Activated CD8-positive, alpha-beta memory T cell treated with anti-CD3 and anti-CD28 coated beads, Interleukin-2, amount 10 ng/mL, durations not matched to agents 7 days and 5 days (primary cell): ENCODE measurements at places on chromosomes 13 and 19. TPM values are rescaled to one million over a fixed set of nuclear protein-coding genes. Genes with fewer than 3 reads are reported as not detected.

Gene CACNG8
- not detected for total RNA-seq

Gene NBEA
- total RNA-seq: 0.23 TPM

Gene CADM4
- 0.09 TPM for total RNA-seq

Gene FGF21
- total RNA-seq: not detected

GRCh38 chr19:56085571-56086275, 35.4 kb downstream of the ZNF787 start:
- DNase-seq: no peak

DNA sequence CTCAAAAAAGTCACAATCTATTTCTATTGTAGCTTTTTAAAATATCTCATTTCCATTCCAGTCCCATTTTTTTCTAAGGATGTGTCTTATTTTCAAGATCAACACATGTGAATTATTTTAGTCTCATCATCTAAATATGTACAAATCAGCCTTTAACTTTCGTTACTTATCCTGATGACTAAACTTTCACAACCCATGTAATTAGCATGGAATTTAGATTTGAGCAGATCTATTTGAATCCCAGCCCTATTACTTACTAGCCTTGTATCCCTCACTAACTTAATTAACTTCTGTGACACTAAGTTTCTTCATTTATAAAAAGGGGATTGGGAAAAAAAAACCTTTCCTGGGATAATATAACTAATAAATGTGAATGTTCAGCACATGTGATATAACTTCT, 81.1 kb downstream of the UFM1 start:
- DNase-seq: no peak

Gene CYP4F11
- not detected for total RNA-seq

DNA sequence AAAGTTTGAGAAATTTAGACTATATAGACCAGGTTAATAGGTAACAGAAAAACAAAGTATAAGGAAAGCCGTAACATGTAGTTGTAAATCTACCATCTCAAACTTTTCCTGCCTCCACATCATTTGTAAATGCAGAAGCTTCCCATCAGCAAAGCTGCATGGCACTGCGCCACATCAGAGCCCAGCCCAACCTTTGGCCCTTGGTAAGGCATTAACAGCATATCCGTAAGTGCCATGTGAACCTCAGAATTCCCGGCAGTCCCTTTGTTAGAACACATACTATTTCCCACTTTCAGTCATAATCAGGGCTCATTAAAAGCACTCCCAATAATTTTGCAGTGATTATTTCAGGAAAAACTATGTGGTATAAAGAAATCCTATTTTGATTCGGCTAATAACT, 51.6 kb downstream of the MPHOSPH8 start:
- no peak for DNase-seq

DNA sequence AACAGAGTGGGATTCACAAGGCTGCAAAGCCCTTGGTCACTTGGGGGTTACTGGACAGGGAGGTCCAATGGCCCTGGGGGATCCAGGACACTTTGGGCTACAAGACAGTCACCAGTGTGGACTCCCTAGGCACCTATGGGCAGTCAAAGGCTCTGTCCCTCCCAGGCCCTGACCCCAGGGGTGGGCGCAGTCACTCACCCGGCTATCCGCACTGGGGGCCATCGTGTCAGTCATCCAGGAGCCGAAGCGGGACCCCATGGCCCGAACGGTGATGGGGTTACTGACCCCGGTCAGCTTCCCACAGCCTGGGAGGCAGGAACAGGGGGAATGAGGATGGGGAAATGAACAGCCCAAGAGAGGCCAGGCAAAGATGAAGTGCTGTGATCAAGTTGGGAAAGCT, 21.5 kb downstream of the PIN1 start:
- no peak for DNase-seq

Gene CASP14
- total RNA-seq: not detected

Gene CSNK1A1L
- not detected for total RNA-seq

DNA sequence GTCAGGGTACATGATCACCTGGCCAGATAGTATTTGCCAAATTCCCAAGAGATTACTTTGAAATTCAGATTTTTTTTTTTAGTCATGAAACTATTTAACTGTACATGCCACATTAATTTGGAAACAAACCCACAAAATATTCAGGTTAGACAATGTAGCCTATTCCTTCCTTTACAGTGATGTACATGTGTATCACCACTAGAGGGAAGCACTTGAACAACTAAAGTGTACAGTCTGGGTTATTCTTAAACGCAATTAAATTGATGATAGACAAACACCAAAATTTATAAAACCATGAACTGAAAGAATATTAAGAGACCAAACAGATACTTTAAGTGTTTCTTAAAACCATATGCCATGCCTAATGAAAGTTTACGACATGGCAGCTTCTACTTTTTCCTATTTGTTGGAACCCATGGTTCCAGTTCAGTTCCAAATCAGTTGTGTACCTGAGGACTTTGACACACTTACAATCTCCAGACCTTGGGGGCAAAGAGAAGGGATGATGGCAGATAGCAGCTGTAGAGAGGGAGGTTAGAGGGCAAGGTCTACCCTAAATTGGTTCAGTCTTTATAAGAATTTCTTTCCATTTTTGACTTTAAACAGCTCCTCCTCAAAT, 52.8 kb downstream of the TNFSF13B start:
- DNase-seq: no peak

- no peak for DNase-seq
Observed at GRCh38 chr13:33642374-33643065, 175.4 kb upstream of the RFC3 start.

Gene ZNF460
- total RNA-seq: 67.2 TPM

Gene FFAR3
- total RNA-seq: not detected

- no peak for DNase-seq
Observed at GRCh38 chr13:99681695-99682094, 180.4 kb downstream of the TM9SF2 start.

DNA sequence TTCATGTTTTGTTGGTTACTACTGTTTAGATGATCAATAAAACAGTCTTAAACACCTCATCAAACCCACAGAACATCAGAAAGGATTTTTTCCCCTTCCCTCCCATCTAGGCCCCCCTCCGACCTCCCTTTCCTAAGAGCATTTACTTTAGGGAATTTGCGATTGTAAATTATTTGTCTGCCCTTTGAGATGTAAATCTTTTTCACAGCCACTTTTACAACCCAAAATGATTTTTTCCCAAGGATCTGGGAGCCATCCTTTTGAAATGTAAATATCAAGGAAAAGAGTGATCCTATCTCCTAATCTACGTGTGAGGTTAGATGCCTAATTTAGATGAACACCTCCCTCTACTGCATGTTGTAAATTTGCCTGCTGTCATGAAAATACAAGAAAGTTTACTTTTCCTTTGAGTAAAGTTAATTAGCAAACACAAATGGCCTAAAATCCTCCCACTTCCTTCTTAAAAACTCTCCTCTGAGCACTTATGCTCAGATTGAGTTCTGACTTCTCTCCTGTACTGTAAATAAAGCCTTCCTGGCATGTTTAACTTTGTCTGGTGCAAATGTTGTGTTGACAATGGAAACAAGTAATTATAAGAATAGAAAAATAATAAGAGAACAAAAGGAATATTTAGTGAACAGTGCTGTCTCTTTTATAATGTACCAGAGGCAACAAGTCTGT, 1646.9 kb upstream of the SPRY2 start:
- no peak for DNase-seq

GRCh38 chr13:107466326-107467099, 748.8 kb downstream of the LIG4 start:
- DNase-seq: no peak

GRCh38 chr19:32498648-32499200, 82.3 kb upstream of the PDCD5 start:
- DNase-seq: peak; percentile 53

DNA sequence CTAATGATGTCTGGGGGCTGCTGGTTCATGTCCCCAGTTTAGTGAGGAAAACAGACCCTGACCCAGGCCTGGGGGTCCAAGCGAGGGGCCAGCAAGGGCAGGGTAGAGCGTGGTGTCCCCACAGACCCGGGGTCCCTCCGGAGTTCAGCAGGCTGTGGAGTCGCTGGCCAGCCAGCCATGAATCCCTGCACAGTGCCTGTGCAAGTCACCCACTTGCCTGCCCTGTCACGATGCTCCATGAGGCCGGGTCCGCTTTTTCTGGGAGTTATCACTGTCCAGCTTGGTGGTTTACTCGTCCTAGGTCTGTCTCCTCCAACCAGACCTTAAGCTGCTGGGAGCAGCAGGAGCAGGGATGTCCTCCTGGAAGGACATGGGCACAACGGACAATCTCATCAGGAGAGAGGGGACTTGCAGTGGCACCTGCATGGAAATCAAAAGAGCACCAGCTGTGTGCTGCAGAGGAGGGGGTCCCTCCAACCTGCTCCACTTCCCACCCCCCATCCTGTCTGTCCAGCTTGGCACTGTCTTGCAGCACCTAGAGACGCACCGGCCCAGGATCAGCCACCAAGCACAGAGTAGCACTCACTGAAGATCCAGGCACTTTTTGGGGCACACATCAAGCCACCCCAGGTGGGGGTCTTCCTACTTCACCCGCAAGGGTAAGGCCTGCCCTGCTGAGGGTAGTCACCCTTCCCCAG, 121.8 kb downstream of the URI1 start:
- DNase-seq: no peak

DNA sequence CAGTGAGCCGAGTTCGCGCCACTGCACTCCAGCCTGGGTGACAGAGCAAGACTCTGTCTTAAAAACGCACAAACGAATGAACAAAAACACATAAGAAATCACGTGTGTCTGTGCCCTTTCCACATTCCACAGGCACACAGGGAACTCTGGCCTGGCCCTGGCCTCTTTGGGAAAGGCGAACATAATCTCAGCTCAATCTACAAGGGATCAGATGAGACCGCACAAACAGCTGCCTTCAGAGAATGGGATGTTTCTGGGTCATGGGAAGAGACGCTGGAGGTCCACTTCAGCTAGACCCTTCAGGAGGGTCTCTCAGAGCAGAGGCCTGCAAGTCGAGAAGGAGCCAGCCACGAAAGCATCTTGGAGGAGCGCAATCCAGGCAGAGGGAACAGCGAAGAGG, 6.3 kb upstream of the CRTC1 start:
- DNase-seq: no peak

Gene PGLYRP2
- 0.12 TPM for total RNA-seq

Gene TYROBP
- total RNA-seq: not detected

DNA sequence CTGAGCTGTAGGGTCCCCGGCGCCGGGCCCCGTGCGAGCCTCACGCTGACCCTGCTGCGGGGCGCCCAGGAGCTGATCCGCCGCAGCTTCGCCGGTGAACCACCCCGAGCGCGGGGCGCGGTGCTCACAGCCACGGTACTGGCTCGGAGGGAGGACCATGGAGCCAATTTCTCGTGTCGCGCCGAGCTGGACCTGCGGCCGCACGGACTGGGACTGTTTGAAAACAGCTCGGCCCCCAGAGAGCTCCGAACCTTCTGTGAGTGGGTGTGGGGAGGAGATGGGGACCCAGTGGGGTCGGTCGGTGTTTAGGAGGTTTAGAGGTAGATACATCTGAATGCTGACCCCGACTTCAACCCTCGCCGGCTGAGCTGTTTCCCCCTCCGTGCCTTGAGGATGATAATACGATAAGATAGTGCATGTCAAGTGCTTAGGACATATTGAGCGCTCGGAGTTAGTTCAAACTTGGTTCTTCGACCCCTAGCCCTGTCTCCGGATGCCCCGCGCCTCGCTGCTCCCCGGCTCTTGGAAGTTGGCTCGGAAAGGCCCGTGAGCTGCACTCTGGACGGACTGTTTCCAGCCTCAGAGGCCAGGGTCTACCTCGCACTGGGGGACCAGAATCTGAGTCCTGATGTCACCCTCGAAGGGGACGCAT, 1.9 kb downstream of the ICAM5 start:
- DNase-seq: no peak

Gene DOHH
- 17.0 TPM for total RNA-seq

Gene ZNF66
- 8.8 TPM for total RNA-seq

- DNase-seq: no peak
Observed at GRCh38 chr13:102968572-102969228, 97.5 kb downstream of the SLC10A2 start.
